ENCODE measurements at places on chromosomes 12 and 14.

DNA sequence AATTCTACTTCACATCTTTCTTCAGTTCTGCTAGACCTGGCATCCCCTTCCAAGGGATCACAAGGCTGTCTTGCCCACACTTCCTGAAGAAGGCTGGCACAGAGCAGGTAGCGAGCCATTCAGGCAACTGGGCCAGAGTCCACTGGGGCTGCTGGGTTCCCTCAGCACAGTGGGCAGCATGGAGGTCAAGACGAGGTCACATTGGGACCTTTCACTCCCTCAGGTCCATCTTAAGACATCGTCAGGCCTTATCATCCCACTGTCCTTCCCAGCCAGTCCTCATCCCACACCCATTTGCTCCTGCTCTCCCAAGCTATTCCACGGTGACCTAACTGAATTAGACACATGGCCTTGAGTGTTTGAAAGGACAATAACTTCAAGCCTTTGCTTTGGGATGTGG lies 143.1 kb upstream of the HIF1A start:
- no peak for DNase-seq

GRCh38 chr14:90987140-90987539 lies 73.3 kb downstream of the RPS6KA5 start:
- DNase-seq, result no peak

DNA sequence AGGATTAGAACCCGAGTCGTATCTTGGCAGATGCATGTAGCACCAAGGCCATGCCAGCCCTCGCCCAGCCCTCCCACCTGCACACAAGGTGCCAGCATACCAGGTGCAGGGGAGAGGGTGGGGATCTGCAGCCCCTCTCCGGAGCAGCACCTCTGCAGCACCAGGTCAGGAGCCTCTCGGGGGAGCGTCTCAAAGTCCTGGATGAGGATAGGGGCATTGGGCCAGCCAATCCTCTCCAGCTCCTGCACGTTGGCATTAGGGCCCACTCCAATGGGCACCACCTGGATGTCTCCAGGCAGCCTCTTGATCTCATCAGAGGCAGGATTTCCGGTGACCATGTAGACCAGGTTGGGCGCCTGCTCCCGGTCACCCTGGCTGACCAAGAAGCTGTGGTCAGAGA lies 73.2 kb upstream of the ANO2 start:
- no peak for DNase-seq

DNA sequence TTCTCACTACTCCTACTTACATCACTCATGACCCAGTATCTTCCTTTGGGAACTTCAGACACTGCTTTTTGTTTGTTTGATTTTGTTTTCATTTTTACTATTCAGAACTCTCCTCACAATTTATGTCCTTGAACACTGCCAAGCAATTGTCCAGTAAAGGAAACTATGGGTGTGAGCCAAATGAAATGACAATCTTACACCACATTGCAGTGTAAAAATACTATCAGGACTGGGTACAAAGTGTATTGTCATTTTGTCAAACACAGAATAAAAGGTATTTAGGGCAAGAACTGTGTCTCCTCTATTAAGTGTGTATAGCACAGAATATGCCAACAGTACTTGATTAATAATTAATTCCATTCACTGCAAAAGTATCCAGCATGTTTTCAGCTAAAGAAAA lies 199.3 kb downstream of the ALG10B start:
- no peak for DNase-seq

DNA sequence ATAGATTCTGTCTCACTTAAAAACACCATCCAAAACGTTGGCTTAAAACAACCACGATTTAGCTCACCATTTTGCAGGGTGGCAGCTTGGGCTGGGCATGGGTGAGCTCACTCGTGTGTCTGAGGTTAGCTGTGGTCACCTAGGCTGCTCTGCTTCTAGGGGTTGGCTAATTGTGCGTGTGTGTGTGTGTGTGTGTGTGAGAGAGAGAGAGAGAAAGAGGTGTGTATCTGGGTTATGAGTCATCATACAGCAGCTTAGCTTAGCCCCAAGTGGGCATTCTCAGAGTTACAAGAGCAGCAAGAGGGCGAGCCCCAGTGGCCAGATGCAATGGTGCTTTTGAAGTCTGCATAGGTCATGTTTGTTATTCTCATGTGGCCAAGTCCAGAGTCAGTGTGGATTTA lies 6.0 kb downstream of the FBXW8 start:
- no peak for DNase-seq

- no peak for DNase-seq
Observed at GRCh38 chr12:69501154-69501895, 31.1 kb downstream of the FRS2 start.

DNA sequence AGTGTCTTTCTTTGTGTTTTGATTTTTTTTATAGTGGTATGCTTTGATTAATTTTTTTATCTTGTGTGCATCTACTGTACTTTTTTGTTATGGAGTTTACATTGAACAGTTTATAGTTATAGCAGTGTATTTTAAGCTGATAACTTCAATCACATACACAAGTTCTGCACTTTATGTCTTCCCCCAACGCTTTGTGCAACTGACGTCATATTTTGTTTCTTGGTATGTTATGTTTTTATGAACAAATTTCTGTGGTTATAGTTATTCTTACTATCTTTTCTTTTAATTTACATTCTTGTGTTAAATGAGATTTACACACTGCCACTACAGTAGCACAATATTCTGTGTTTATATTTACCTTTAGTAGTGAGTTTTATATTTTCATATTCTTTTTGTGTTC lies 197.1 kb downstream of the SNAPC1 start:
- no peak for DNase-seq

DNA sequence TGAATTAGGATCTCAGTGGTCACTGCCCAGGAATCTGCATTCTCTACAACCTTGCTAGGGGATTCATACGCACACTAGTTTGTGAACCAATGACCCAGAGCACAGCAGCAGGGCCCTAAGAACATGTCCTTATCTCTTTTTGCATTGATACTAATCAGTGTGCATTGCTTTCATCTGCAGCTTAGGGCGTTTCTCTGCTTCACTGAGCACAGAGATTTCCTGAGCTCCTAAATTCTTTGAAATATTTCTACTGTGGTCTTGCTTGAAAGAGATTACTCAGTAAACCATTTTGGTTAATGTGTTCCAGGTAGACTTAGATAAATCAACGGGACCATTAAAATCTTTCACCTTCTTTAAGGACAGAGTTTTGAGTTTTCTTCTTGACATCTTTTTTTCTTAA lies 351.3 kb upstream of the KITLG start:
- DNase-seq, result peak; percentile 58

DNA sequence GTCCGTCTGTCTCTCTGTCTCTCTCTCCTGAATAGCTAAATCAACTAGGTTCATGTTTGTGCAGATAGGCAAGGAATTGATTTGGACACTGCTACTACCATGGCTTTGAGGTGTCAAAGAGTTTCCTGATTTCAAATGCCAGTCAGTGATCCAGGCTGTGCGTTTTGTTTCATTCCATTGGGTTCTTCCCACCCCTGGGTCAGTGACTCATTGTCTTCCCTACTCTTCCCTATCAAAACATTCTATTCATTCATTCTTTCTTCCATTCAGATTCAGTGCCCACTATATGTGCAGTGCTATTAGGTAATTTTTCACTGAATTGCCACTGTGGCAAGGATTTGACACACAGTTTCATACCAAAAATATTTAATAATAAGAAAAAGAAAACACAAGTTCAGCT lies 50.4 kb downstream of the RPH3A start:
- DNase-seq, result no peak

- no peak for DNase-seq
Observed at GRCh38 chr12:98741556-98742265, 96.6 kb downstream of the APAF1 start.

GRCh38 chr12:15446807-15447206 lies 124.5 kb downstream of the PTPRO start:
- no peak for DNase-seq

GRCh38 chr12:45257185-45257930 lies 41.5 kb downstream of the ANO6 start:
- DNase-seq, result no peak

GRCh38 chr12:89571491-89572195 lies 45.8 kb upstream of the POC1B start:
- DNase-seq, result no peak

DNA sequence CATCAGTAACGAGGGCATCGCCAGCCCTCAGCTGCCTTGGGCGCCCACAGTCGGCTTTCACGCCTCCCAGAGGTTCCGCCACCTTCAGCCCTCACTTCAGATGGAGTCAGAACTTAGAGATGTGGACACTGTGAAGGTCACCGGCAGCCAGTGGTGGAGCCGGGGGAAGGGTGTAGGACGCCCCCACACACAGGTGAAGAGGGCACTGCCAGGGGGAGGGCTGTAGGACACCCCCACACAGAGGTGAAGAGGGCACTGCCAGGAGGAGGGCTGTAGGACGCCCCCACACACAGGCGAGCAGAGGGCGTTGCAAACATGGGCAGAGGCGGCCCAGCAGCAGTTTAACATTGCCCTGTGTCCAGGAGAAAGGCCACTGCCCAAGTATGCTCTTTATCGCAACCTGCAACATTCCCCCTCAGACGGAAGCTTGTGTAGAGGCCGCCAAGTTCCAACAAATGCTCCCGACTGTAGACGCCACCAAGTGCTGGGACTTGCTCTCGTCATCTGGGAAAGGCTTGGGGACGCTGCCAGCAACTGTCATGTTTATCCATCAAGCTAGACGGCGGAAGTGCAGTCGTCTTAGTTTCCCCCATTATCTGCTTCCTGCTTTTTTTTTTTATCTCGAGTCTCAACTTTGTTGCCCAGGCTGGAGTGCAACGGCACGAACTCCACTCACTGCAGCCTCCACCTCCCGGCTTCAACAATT lies 4.9 kb upstream of the ANKLE2 start:
- DNase-seq, result no peak

- no peak for DNase-seq
Observed at GRCh38 chr14:90839024-90839888, 23.0 kb upstream of the TTC7B start.

- no peak for DNase-seq
Observed at GRCh38 chr12:12396694-12397093, 39.8 kb downstream of the BORCS5 start.

DNA sequence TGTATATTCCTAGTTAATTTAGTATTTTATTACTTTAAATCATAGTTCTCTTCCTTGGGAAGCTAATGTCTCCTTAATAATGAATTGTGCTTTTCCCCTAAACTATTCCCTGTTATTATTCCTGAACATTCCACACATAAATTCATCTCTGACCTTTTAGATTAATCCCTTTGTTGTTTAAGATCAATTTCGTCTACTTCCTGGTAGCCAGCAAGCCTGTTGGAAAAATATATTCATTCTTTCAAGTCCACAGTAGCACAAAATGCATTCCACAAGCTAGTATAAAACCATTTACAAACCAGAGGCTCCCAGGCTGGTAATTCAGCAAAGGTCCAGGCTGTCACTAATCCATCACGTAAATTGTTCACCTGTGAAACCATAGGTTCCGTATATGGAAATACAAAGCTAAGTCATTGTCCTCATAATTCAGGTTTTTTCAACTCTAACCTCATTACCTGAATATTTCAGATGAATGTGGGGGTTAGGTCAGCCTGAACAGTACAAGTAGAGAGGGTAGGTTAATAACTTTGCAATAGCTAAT lies 232.7 kb downstream of the SEC23A start:
- DNase-seq, result no peak

DNA sequence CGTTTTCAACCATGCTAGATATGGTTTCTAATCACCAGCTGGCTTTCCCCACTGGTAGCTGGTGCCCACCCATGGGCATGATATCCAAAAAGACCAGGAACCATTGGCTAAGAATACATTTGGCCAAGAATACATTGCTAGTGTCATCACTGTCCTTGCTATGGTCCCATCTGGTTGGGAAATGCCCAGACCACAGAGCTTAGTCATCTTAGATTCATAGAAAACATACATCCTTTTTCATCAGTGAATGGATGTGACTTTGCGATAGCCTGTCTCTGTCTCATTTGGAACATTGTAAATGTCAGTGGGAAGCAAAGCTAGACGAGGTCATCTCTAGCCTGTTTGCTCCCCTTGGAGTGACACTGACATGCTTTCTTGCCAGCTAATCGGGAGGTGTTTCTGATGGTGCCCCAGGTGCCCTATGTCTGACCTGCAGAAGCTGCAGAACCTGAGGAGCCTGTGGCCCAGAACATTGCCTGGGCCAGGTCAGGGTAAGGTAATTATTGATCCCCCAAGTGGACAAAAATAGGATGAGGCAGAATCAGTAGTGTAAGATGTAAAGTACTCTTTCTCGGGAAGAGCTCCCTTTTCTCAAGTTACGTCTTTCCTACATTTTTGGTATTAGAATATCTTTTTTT lies 194.8 kb downstream of the SLC41A2 start:
- no peak for DNase-seq

DNA sequence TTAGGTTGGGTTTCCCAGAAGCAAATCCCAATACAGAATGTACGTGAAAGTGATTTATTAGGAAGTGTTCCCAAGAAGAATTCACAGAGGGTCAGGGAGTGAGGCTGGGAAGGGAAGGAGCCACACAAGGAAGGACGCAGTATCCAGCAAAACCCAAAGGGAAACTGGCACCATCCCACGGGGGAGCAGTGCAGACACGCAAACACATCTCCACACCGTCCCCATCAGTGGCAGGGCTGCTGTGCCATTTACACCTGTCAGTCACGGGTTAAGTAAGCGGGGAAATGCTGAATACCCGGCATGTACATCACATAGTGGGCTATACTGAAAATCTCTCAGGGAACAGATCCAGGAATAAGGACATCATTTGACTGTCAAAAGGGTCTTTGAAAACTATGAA lies 93.9 kb downstream of the SLC38A1 start:
- DNase-seq, result no peak

GRCh38 chr14:88044776-88045446 lies 40.0 kb downstream of the GPR65 start:
- DNase-seq, result no peak

DNA sequence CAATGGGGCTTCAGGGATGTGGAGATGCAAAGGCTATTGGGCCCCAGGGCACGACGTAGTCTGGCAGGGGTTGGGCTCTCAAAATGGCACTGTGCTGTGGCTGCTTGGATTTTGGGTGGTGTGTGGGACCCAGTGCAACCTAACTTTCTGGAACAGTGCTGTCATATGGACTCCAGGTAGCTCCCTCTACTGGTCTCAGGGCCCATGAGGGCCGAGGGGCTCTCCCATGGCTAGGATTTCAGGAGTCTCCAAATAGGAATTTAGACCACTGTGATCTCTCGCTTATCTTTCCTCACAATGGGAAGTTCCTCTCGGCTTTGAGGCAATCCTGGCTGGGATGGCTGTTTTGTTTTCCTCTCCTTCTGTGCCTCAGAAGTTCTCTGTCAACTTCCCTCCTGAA lies 68.2 kb upstream of the MUCL1 start:
- no peak for DNase-seq

GRCh38 chr14:68968051-68968450 lies 11.1 kb downstream of the ACTN1 start:
- DNase-seq, result no peak

- DNase-seq, result no peak
Observed at GRCh38 chr12:92192360-92192759, 46.7 kb upstream of the BTG1 start.

DNA sequence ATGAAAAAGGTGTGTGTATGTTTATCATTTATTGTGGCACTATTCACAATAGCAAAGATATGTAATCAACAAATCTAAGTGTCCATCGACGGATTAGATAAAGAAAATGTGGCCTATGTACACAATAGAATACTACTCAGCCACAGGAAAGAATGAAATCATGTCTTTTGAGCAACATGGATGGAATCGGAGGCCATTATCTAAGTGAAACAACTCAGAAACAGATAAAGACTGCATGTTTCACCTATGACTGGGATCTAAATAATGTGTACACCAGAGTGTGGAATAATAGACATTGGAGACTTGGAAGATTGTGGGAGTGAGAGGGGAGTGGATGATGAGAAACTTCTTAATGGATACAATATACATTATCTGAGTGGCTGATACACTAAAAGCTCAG lies 44.0 kb downstream of the CCER1 start:
- DNase-seq, result no peak

GRCh38 chr14:93946541-93947090 lies 19.5 kb downstream of the FAM181A start:
- DNase-seq, result no peak

Measured in left renal cortex interstitium (tissue), 4 donors.